Activated naive CD8-positive, alpha-beta T cell treated with anti-CD3 and anti-CD28 coated beads, Interleukin-2, amount 50 U/mL, for 24 hours (primary cell): ENCODE measurements at places on chromosomes 5 and 9.

DNA sequence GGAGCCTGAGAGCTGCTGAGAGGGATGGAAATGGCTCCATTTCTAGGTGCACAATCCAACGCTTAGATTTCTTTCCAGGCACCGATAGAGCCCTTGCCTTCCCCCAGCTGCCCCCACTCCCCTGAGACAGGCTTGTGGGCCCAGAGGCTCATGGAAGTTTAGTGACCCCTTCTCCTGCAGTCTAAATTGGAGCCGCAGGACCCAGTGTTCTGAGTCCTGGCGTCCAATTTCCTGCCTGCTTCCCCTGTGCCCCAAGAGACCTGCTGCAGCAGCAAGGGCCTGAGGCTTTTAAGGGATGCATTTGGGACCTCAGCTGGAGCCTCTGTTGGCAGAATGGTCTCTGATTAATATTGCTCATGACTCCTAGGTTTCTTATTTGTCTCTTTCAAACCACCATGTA is 61.7 kb downstream of the RGS3 start:
- no peak for DNase-seq

- DNase-seq, result no peak
Observed at GRCh38 chr5:10831419-10831818, 70.4 kb upstream of the DAP start.

GRCh38 chr5:165457859-165458481 is 1952.6 kb downstream of the MAT2B start:
- DNase-seq, result no peak

- no peak for DNase-seq
Observed at GRCh38 chr5:128328446-128328845, 209.6 kb downstream of the FBN2 start.

- no peak for DNase-seq
Observed at GRCh38 chr9:134551644-134552348, 89.8 kb upstream of the COL5A1 start.

- no peak for DNase-seq
Observed at GRCh38 chr9:122251351-122251750, 13.3 kb downstream of the RBM18 start.

GRCh38 chr5:16981700-16982099 is 45.6 kb upstream of the MYO10 start:
- no peak for DNase-seq

- no peak for DNase-seq
Observed at GRCh38 chr5:40333459-40334241, 346.1 kb upstream of the PTGER4 start.

GRCh38 chr9:107345327-107345726 is 62.2 kb downstream of the RAD23B start:
- no peak for DNase-seq

DNA sequence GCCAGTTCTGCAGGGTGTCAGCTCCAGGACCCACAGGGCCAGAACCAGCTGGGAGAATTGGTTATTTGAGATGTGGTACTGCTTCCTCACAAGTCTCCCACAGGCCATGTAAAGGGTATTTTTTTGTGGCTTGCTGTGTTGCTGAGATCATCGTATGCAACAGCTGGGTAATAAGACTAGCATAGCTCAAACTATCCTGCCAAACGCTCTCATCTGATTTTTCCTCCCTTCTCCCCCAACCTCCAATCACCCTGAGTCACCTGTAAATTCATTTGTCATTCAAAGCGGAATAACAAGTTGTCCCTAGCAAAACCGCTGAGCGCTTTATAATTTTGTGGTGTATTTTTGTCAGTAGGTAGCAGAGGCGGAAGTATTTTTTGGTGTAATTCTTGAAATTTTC is 63.2 kb downstream of the NSG2 start:
- DNase-seq, result no peak

GRCh38 chr5:159332800-159333544 is 2.7 kb upstream of the IL12B start:
- DNase-seq, result no peak

DNA sequence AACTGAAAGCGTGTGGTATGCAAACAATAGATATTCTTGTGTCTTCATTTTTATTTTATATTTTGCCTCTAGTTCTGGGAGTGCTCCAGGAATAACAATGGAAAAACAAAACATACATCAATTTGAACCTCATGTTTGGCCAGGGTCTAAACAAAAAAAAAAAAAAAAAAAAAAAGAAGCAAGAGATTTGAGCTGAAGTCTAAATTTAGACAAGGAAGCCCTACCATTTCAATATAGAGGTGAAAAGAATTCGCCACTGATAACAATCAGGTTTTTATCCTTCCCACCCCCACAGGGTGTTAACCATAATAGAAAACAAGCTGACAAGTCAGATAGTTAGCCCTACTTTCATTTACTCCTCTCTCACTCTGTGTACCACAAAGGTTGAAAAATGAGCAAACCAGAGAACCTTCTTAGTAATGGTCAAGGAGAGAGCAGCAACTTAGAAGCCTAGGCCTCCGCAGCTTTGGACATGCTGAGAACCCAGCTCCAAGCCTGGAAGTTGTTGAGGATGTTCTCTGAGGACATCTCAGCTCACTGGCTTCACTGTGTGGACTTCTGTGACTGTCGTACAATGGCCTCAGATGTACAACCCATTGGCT is 118.2 kb upstream of the HMHB1 start:
- no peak for DNase-seq

GRCh38 chr9:113876151-113876992 is at the start of gene ZNF618:
TSS of gene ZNF618 (plus strand) at chr9:113876309. CDS start at chr9:113876381, 72 bp downstream.
- DNase-seq, result peak; percentile 20

- no peak for DNase-seq
Observed at GRCh38 chr5:145341842-145342241, 493.3 kb downstream of the PRELID2 start.
